ENCODE measurements at places on chromosomes 7 and 10. TPM values are rescaled to one million over a fixed set of nuclear protein-coding genes. Genes with fewer than 3 reads are reported as not detected.
A peak's percentile ranks its signal among the peaks of the same experiment; 100 is the strongest.

GRCh38 chr7:152956006-152956405 lies 196.5 kb downstream of the ACTR3B start:
- no peak for DNase-seq

- DNase-seq: peak; percentile 92
Observed at GRCh38 chr7:16753102-16753931, at the start of gene TSPAN13. Gene TSPAN13, plus strand, starts transcription at chr7:16753755. Its CDS starts 213 bp downstream, at chr7:16753968.

GRCh38 chr10:132642732-132643008 lies 105.1 kb downstream of the INPP5A start:
- DNase-seq: no peak

- peak; percentile 47 for DNase-seq
Observed at GRCh38 chr7:33722383-33723101, 182.8 kb upstream of the BMPER start.

DNA sequence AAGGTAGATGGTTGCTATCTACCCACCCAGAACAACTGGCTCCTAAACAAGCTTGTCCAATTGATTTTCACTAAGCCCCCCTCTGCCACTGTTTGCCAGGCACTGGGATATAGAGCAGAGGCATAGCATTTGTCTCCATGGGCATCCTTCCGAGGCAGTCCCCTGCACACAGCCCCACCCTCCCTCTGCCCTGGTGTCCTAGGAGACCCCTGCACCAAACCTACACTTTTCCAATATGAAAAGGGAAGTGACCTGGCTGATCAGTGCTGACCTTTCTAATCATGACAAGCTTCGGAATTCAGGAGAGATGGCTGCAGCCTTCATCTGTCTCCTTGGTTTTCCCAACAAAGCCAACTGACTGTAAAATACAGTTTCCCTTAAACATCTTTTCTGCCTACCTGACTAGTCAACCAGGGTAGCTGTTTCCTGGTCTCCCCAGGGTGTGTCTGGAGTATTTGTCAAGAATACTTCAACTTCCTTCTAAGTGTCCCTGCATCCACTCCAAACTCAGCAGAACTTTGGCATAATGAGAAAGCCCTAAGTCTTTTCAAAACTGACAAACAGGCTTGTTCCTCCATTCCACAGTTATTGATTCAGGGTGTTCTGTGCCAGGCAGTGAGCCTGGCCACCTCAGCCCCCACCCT lies 7.6 kb upstream of the SLC18A3 start:
- DNase-seq: no peak

GRCh38 chr7:143395187-143396149 lies 13.2 kb downstream of the EPHA1 start:
- no peak for DNase-seq

- DNase-seq: no peak
Observed at GRCh38 chr7:55194522-55194921, 170.6 kb upstream of the LANCL2 start.

- DNase-seq: no peak
Observed at GRCh38 chr7:92632791-92633190, 42.6 kb upstream of the FAM133B start.

GRCh38 chr10:73559590-73559989 lies 31.6 kb downstream of the USP54 start:
- DNase-seq: no peak

- peak; percentile 74 for DNase-seq
Observed at GRCh38 chr10:129768437-129769355, 195.4 kb downstream of the EBF3 start.

- no peak for DNase-seq
Observed at GRCh38 chr7:79770063-79770462, 316.6 kb upstream of the MAGI2 start.

DNA sequence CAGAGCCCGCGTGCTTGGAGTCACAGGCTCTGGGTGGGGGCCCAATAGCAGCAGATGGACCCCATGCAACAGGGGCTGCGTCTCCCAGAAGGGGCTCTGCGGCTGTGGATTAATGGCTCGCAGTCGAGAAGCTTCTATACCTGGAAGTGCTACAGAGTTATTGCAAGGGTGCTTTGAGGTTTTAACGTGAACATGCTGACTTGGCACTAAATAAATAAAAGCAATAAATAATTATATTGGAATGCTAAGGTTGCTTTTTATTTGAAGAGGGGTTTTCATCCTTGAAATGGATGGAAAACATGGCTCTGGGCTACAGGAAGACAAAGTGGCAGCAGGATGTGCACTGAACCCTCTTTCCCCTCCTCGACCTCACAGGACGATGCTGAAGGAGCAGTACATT lies 122.4 kb downstream of the PAXIP1 start:
- DNase-seq: no peak

- no peak for DNase-seq
Observed at GRCh38 chr7:116166156-116166555, 44.2 kb upstream of the TES start.

DNA sequence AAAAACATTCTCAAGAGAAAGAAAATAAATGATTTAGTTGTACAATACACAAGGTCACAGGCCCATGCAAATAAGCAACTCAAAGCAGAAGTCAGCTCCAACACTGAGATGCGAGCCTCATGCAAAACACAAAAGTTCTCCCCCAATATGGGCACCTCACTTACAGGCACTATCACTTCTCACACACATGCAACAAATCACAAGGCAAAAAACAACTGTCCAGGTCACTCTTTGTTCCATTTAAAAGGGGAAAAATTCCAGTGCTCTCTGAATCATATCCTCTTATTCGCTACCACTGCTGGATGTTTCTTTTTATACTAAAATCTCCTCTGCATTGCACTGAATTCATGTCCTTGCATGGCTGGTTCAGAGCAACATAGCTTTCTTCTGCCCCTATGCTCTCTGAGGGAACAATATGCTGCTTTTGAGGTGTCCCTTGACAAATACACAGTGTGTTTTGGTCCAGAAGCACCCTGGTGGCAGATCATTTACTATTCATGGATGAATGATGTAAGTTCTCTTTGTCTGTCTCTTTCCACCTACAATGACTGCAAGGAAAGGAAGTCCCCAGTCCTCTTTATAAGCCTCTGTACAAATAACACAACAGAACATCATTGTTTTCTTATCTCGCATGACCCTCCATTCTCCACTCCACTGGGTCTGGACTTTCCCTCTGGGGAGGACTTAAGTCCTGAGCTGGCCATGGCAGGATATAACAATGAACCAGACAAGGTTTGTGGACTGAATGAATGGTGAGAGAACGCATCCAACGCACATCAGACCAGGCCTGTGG lies 85.4 kb upstream of the GSDME start:
- no peak for DNase-seq

GRCh38 chr7:35648367-35648766 lies 46.6 kb downstream of the HERPUD2 start:
- DNase-seq: no peak

GRCh38 chr10:76411729-76412435 lies 980.5 kb downstream of the LRMDA start:
- no peak for DNase-seq

DNA sequence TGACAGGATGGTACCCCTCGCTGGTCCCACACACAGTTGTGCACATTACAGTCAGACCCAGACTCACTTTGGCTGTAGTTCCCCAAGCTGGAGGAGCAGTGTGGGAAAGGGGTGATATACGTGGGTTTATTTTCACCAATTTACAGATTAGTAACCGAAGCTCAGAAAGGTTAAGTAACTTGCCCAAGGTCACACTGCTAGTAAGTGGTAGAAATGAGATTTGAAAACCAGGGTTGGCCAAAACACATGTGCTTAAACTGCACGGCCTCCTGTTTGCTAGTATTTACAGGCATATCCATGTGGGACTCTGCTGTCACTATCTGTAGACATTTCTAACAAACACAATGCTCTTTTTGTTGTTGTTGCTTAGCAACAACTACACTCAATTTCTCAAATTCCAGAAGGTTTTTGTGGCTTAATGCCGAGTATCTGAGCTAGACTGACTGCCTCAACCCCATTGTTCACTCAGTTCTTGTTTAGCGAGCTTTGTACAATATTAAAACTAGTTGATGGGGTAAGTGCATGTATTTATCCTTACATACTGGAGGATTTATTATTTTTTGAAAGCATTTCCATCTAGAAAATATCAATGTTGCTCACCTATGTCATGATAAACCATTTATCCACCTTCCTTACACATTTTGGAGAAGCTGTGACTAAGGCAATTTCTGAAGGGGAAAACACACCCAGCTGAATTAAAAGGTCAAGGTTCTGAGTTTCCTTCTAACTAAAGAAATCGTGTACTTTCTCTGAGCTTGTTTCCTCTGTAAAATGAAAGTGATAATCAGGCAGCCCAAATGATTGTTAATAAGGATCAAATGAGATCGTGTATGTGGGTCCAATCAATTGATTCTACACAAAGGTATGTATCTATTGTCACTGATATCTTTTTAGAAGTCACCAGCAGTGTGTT lies 5.3 kb upstream of the TMEM139 start:
- DNase-seq: no peak

- no peak for DNase-seq
Observed at GRCh38 chr10:34098821-34099567, 716.1 kb downstream of the PARD3 start.

GRCh38 chr7:25863005-25863728 lies 288.8 kb upstream of the NFE2L3 start:
- no peak for DNase-seq

GRCh38 chr10:132836832-132837540 lies 51.0 kb upstream of the NKX6-2 start:
- DNase-seq: peak; percentile 62

DNA sequence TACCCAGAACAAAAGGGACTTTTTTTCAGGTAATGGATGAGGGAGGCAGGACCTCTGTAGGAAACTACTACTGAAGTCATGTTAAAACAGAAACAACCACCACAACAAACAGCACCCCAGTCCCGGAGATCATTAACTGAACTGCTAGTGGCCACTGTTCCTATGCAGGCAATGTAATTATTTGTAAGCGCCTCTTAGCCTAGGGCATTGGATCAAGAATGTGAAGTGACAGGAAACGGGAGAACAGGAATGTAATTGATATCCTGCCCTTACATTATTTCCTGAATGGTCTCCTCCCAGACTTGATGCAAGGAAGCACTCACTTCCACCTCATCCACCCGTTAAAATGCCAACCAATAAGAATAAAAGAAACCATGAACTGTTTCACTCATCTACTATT lies 16.7 kb upstream of the GAD2 start:
- DNase-seq: no peak

DNA sequence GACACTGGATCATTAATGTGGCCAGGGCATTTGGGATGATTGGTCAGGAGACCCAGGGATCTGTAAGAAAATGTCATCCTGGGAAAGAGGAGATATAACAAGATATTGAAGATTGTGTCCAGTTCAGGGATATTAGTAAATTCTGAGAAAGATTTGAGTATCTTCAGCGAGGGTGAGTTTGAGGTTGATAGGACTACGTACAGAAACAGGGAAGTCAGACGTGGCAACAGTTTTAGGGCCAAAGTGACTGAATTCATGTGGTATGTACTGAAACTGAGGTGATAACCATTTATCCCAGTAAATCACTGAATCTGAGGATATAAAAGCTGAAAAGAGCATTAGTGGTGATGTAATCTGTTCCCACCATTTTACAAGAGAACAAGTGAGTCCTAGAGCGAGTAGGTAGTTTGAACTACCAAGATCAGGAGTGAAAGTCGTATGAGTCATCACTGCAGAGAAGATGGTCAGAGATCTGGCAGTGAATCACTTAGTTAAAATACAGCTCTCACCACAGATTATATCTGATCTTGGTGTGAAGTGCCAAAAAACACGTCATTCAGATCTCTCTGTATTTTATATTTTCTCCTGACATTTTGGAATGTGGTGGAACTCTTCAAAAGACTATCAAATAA lies 220.5 kb downstream of the CDK14 start:
- no peak for DNase-seq

- no peak for DNase-seq
Observed at GRCh38 chr7:71429083-71429482, 297.1 kb downstream of the GALNT17 start.

DNA sequence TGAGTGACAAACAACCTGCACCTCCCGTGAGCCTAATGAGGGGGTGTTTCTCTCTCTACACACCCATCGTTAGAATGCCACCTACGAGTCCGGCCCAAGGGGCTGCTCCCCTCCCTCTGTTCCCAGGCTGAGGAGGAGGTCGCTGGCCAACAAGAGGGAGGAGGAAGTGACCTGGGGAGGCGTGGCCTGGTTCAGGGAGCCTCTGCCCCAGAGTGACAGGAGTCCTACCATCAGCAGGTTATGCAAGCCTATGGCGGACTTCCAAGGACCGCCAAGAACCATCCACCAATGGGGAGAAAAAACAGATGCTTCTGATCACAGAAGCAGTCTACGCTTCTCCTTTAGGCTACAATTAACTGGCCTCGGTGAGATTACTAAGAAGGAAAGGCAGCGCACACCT lies 12.3 kb upstream of the EGFR start:
- no peak for DNase-seq

- DNase-seq: no peak
Observed at GRCh38 chr7:68748934-68749900, 849.1 kb upstream of the AUTS2 start.

DNA sequence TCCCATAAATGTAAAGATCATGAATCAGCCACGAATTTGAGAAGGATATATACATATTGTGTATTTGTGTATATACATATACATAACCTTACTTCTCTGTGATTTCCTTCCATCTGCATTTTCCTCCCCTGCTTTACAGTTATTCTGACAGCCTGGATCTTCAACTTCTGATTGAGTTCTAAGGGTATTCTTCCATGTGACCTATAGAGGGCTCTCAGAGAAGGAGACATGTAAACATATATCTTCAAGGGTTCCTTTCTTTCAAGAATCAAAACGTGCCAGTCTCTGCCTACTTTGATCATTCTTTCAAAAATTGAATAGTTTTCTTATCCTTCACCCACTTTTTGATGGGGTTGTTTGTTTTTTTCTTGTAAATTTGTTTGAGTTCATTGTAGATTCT lies 453.7 kb upstream of the POT1 start:
- no peak for DNase-seq

BCAP29 gene
- total RNA-seq: 30.1 TPM

UNCX gene
- 106 TPM for total RNA-seq

RABGEF1 gene
- total RNA-seq: 14.1 TPM

HPS1 gene
- total RNA-seq: 34.4 TPM

CFAP43 gene
- total RNA-seq: 0.44 TPM

GHRHR gene
- not detected for total RNA-seq

RPEL1 gene
- total RNA-seq: not detected

LAMB4 gene
- not detected for total RNA-seq

INPP5A gene
- 36.3 TPM for total RNA-seq

CALU gene
- total RNA-seq: 63.6 TPM

PNLIP gene
- not detected for total RNA-seq

TMEM270 gene
- not detected for total RNA-seq

PNLIPRP3 gene
- not detected for total RNA-seq

FANK1 gene
- total RNA-seq: 0.59 TPM

CALCR gene
- not detected for total RNA-seq

LIPK gene
- not detected for total RNA-seq

All from glutamatergic neuron (in vitro differentiated cells).